ENCODE measurements at places on chromosomes 3 and 15.

DNA sequence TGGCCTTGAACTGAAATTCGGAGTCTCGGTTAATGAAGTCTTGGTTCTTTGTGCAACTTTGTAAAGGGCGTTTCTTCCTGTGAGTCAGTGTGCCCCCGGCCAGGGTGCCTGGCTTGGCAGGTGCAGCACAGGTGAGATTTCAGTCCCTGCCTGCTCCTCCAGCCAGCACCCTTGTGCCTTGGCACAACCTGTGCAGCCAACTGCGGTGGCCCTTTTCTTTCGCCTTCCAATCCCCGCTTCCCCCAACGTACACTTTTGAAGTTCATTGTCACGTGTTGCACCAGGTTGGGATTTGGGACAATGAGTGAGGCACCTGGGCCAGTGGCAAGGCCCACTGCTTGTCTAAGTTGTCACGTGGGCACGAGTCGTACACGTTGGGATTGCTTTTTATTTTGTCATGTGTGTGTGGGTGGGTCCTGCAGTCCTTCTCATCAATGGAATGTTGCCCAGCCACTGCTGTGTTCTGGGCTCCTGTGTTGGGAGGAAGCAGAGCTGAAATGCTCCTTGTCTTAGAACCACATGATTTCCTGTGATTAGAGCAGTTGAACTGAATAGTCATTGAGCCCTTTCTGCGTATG lies 242.9 kb upstream of the BHLHE40 start:
- DNase-seq, result no peak

DNA sequence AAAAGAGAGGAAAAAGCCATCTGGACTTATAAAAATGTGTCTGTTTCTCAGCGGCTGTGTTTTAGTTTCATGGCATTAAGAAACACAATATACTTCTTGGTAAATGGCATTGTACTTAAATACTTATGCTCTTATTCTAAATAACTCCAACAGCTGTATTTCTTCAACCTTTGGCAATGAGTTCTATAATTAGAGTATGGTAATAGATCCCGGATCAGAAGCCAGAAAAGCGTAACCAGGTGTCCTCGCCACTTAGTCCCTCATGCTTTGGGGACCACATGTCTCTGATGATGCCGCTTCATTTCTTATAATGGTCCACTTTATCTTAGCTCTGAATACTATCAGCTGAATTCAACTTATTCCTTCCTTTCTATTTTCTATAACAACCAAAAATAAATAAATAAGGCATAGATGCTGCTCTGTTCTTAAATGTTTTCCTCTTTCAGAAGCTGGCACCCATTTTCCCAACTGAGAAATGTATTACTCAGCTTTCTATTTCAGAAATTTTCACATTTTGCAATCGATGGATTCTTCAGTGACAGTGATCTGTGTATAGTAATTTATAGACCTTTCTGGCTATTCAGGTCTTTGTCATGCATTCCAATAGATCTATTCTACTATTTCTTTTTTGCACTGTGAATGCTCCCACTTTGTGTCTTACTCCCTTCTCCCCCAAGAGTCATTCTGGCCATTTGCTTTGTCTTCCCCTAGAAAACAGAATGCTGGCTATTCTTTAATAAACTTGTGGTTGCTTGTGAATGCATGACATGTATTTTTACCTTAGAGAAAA lies 87.6 kb upstream of the KBTBD8 start:
- DNase-seq, result no peak

- DNase-seq, result no peak
These were observed 58.6 kb upstream of the CCDC80 start for GRCh38 chr3:112699436-112699978.

- DNase-seq, result no peak
These were observed 224.0 kb upstream of the CBLB start for GRCh38 chr3:106092792-106093191.

- no peak for DNase-seq
These were observed 396.4 kb downstream of the NLGN1 start for GRCh38 chr3:173793963-173794362.

DNA sequence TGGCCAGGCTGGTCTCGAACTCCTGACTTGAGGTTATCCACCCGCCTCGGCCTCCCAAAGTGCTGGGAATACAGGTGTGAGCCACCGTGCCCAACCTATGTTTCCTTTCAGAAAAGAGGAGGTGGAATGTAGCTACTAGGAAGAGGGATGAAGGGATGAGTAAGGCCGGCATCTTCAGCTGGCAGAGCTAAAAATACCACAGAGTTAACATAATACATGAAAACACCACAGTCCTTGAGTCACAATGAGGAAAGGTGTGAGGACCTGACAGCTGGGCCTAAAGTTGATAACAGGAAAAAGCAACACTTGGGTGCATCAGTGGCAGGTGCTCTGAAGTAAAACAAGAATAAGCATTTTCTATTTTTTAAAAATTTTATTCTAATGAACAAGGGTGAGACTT lies 392.2 kb downstream of the DIPK2A start:
- no peak for DNase-seq

GRCh38 chr3:71102111-71102983 lies 481.2 kb downstream of the FOXP1 start:
- no peak for DNase-seq

GRCh38 chr3:56885879-56886278 lies 84.1 kb upstream of the ARHGEF3 start:
- DNase-seq, result no peak

GRCh38 chr15:69782809-69783208 lies 314.9 kb downstream of the TLE3 start:
- no peak for DNase-seq

Data from transverse colon (tissue), 4 donors.